ENCODE measurements at places on chromosomes 3 and 15.

GRCh38 chr15:67509918-67510317 lies 11.0 kb upstream of the C15orf61 start:
- DNase-seq = no peak

DNA sequence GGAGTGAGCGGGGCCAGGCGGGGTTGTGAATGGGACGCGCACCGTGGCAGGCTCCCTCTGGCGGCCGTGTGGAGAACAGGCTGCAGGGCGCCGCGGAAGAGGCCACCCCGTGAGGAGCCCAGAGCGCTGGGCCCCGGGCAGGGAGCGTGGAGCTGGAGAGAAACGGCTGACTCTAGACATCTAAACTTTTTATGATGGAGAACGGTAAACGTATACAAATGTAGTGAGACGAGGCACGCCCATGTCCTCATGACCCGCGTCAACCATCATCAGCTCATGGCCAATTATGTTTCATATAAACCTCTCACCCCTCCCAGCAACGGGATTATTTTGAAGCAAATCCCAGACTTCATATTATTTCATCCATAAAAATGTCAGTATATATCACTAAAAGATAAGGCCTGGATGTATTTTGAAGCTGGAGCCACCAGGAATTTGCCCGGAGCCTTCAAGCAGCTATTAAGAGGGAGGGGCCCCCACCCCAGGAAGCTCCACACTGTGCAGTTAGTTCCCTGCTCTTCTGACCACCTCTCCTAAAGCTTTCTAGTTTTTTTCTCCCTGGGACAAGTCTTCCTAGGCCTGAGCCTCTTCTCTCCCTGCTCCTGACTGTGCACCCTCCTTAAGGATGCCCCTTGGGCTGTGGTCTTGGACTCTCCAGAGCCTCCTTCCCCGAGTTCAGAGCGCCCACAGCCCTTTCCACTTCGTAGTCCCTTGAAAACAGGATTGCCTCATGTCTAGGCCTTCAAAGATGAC lies 149.5 kb downstream of the SMAD6 start:
- peak; percentile 88 for DNase-seq

DNA sequence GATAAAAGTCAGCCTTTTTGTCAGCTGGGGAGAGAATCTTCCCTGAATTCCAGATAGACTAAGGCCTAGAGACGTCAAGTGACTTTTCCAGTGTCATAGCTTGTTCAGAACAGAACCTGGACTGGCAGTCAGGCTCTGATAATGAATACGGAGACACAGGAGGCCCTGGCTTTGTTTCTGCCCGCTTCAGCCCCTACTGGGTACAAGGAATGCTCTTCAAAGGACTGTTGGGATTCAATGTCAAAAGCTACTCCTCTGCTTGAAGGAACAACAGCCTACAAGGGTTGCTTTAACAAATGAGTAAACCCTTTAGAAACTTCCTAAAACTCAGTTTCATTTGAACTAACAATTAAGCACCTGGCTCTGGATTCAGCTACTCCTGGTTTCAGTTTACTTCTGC lies 412.3 kb downstream of the OXSM start:
- DNase-seq = no peak

GRCh38 chr3:108388136-108389132 lies 92.1 kb downstream of the HHLA2 start:
- no peak for DNase-seq

- DNase-seq = no peak
Measured at GRCh38 chr3:139738697-139739096, 60.9 kb upstream of the NMNAT3 start.

GRCh38 chr3:113495035-113495434 lies 19.9 kb downstream of the SPICE1 start:
- DNase-seq = peak; percentile 19

GRCh38 chr15:100588638-100589242 lies 13.2 kb downstream of the LINS1 start:
- no peak for DNase-seq

GRCh38 chr15:29693225-29693624 lies 129.0 kb downstream of the TJP1 start:
- DNase-seq = no peak

DNA sequence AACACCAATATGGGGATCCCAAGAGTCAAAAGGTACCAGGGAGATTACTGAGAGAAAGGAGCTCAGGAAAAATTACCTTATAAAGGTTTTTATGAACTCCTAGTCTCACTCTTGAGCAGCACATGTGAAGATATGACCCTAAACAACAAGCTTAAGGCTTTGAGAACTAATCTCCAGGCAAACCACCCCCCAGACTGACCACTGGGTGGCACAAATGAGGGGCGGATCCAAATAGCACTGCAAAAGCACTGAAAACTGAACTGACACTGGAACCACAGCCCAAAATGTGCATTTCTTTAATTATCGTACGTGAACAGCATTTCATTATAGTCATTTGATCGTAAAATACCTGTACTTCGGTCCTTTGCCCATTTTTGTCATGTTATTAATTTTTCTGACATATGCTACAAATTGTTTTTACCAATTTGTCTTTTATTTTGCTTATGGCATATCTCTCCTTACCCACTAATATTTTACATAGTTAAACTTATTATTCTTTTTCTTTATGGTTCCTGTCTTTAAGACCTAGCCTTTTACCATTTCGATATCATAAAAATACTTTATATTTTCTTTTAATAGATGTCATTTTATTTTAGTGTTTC lies 31.5 kb upstream of the TFDP2 start:
- DNase-seq = peak; percentile 57

DNA sequence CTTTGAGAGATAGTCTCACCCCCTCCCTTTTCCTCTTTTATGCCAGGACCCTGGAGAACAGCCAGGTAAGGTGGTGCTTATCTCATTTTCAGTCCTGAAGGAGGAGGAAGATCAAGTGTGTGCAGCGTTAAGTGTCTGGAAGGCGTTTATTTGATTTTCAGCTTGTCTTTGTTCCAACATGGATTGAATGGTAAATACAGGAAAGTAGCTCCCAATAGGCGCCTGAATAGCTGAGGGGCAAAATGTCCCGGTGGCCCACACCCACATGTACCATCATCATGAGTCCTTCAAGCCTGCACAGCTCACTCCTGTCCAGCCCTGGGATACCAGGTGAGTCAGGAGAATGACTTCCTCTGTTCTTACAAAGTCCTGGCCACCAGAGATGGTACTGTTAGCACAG lies 73.5 kb downstream of the CEMIP start:
- no peak for DNase-seq

- peak; percentile 52 for DNase-seq
Measured at GRCh38 chr3:134650431-134651346, at the start of gene KY. TSS of gene KY (minus strand) at chr3:134651022. CDS start at chr3:134650960, 62 bp downstream.

DNA sequence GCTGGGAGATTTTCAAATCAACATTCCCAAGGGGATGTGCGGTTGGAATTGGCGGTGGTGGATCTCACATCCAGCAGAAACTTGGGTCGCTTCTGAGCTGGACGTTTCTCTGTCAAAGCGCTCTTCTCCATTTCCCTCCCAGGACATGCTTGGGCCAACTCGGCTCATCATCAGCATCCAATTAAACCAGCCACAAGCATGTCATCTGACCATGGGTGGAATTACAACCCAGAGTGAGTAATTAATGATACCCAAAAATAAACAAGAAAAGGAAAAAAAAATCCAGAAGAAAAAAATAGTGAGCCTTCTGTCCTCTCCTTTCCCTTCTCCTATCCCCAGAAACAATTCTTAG lies 111.2 kb downstream of the XXYLT1 start:
- DNase-seq = no peak

DNA sequence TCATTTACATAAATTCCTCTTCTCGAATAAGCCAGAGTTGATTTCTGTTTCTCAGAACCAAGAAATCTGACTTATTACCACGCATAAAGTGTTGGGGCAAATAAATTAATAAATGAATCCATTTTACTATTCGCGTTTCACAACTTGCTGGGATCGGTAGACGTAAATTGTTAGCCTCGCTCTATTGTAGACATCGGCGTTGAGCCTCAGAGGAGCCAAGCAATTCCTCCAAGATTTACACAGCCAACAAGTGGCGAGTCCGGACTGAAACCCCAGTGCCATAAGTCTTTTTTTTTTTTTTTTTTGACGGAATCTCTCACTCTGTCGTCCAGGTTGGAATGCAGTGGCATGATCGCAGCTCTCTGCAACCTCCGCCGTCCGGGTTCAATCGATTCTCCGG lies 8.9 kb downstream of the KLHL6 start:
- no peak for DNase-seq

DNA sequence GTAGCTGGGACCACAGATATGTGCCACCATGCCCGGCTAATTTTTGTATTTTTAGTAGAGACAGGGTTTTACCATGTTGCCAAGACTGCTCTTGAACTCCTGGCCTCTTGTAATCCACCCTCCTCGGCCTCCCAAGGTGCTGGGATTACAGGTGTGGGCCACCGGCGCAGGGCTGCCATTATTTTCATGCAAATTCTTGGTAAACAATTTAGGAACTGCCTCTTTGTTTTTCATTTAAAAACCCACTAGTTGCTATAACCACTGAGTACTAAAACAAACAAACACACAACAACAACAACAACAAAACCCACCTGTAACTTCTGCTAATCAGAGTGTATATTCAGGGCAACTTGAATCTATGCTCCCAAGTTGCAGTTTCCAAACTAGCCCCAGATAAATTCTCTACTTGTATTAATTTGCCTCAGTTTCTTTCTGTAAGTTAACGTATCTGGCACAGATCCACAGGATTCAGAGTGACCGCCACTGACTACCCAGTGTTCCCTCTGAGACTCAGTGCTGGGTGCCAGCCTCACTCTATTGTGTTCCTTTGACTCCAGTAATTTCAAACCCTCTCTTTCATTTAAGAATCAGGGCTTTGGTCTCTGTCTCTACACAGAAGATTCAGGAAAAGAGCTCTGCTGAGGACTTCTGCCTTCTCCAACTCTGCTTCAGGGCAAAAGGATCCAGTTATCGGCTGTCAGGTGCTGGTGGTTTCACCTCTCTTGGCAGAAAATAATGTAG lies 18.6 kb upstream of the ZNF710 start:
- DNase-seq = no peak

DNA sequence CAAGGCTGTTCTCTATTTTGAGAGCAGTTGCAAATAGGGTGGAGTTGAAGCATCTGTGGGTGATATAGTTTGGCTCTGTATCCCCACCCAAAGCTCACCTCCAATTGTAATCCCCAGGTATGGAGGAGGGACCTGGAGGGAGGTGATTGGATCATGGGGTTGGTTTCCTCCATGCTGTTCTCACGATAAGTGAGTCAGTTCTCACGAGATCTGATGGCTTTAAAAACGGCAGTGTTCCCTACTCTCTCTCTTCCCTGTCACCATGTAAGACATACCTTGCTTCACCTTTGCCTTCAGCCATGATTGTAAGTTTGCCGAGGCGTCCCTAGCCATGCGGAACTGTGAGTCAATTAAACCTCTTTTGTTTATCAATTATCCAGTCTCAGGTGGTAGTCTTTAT lies 21.0 kb downstream of the CHST2 start:
- DNase-seq = no peak

DNA sequence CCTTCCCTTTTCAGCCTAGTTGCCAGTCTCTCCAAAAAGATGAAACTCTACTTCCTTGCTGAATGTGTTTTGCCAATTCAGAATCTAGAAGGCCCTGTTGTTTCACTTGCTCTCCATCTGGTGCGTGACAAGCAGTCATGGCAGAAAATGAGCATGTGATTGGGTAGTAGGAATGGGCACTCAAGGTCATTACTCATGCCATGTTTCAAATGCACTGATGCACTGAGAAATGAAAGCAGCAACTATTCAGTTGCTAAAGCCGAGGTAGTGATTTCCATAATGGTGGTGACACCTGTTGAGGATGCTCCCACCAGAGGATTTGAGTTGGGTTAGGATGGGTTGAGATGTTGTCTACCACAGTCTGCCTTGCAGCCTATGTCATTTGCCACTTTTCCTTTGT lies 12.7 kb downstream of the ZBTB38 start:
- no peak for DNase-seq
